ENCODE measurements at places on chromosomes 1 and 21.

DNA sequence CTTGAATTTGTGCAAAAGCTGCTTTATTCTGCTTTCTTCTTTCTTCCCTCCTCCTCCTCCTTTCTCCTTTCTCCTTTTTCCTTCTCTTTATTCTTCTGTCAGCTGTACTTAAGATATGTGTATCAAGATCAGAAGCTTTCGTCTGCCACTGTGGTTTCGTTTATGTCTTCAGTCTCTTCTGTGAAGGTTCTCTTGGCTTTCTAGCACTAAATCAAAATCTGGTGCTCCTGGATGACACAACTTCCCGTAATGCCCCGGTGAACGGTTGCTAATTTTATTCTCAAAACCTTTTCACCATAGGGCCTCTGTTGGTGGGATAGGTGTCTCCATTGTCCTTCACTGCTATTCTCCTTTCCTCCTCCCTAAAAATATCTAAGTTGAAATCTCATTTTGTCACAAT lies 5.0 kb downstream of the ATF6 start:
- no peak for DNase-seq

DNA sequence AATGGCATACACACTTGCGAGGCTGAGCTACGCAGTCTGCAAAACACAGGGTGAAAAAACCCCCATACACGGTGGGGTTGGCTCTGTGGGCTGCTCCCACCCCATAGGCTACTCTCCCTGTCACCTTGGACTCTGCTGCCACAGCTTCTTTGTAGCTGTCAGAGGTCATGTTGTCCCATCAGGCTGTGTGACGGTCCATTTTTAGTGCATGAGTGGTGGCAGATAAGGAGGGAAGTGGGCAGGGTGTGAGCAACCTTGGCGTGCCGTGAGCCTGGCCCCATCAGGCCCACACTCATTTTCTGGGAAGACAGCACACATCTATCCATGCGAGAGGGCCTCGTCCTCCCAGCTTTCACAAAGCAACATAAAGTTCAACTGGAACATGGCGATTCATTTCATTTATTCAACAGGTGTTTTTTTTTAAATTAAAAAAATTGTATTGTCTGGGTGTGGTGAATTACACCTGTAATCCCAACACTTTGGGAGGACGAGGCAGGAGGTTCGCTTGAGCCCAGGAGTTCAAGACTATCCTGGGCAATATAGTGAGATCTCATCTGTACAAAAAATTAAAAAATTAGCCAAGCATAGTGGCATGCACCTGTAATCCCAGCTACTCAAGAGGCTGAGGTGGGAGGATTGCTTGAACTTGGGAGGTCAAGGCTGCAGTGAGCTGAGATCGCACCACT lies 9.5 kb downstream of the GPR137B start:
- no peak for DNase-seq

- DNase-seq, result no peak
Measured at GRCh38 chr1:229227298-229227919, 43.5 kb upstream of the RAB4A start.

DNA sequence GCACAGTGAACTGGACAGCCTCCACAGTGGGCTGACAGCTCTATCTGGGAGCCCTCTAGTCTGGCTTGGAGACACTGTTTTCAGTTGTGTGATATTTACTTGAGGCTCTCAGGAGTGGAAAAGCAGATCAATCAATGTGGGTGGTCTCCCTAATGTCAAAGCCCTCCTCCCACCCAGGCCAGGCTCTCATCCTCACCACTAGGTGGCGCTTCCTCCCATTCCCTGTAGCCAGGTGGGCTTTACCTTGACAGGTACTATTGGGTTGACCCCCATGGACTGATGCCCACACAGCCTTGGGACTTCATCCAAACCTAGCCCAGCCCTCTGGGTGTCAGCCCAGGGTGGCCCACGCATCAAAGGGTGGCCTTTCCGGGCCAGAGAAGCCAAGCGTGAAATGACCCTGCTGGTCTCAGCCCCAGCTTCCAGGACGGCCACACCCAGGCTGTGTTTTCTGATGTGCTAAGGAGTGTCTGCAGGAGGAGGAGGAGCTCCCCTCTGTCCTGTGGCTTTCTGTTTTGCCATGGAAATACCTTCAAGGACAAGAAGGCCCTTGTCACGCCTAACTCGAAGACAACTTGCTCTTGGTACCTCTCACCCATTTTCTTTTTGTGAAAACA lies 54.0 kb downstream of the CLIC6 start:
- no peak for DNase-seq

DNA sequence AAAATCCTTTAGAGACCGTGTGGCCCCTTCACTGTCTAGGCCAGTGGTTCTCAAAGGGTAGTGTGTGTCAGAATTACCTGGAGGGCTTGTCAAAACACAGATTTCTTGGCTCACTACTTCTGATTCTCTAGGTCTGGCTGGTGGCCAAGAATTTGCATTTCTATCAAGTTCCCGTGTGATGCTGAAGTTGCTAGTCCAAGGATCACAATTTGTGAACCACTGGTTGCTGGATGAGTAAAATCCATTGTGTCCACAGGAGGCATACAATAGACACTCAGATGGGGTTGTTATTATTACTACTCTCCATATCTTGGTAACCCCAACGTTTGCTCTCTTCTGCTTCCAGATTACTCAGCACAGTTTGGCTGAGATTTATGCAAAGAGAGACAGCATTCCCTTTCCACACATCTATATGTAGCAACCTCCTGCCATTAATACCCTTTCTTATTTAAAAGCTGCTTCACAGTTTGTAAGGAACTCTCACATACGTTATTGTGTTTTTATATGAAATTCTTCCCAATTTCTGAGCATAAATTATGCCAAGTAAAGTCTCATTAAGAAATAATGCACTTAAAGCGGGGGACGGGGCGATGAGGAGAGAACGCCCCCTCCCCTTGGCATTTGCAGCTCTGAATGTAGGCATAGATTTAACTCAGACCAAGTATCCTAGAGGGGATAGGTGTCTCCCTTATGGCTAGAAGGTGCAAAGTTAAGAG lies 720 bp upstream of the TMCC2 start:
- DNase-seq, result no peak

GRCh38 chr1:27592232-27592930 lies 11.6 kb downstream of the AHDC1 start:
- DNase-seq, result no peak

GRCh38 chr1:32394890-32395432 lies 720 bp upstream of the BSDC1 start:
- no peak for DNase-seq

DNA sequence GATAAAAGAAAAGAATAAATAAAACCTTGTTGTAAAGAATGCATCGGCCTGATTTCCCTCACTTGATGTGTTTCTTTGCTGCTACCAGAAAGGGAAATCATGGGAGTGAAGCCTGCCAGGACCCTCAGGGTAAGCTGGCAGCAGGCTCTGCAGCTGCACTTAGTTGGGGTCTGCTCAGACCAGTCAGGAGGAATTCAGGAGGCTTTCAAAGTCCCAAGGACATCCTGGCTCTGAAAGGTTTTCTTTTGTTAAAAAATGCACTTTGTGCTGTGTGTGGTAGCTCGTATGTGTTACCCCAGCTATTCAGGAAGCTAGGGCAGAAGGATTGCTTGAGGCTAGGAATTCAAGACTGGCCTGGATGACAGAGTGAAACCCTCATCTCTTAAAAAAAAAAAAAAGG lies 254.8 kb downstream of the ZNF648 start:
- no peak for DNase-seq

- DNase-seq, result peak; percentile 25
Measured at GRCh38 chr1:205147191-205147835, 25.5 kb upstream of the RBBP5 start.

GRCh38 chr1:115284209-115284608 lies 53.8 kb downstream of the NGF start:
- no peak for DNase-seq

GRCh38 chr1:55262822-55263221 lies 47.7 kb upstream of the USP24 start:
- no peak for DNase-seq

GRCh38 chr1:156608981-156609380 lies 7.7 kb upstream of the GPATCH4 start:
- no peak for DNase-seq

GRCh38 chr1:224513383-224513782 lies 78.8 kb upstream of the WDR26 start:
- no peak for DNase-seq

All from HFF-Myc (cell line).